Activated CD4-positive, alpha-beta T cell treated with anti-CD3 and anti-CD28 coated beads, Interleukin-2, amount 10 ng/mL, durations not matched to agents 24 days and 14 days (primary cell): ENCODE measurements at places on chromosomes 12 and 14. TPM values are rescaled to one million over a fixed set of nuclear protein-coding genes. Genes with fewer than 3 reads are reported as not detected.
A peak's percentile ranks its signal among the peaks of the same experiment; 100 is the strongest.

DNA sequence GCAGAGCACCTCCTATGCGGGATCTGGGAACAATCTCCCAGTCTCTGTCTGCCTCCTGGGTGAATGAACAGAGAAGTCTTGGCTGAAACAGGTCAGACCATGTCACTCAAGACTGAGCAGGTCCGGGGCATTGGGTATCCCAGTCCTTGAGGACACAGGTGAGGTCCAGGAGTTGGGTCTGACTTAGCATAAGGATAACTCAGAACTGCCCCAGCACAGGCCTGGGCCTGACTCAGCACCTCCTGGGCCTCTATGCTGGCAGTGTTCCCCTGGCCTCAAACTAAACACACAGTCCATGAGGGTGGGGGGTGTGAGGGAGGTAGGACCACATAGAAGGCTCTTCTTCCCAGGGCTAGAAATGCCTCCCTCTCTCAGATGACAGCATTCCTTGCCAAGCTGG is 1.5 kb upstream of the SDR9C7 start:
- no peaks in the 10 kb centered on the region for H3K36me3 ChIP-seq
- no peak overlapping the region for H3K27ac ChIP-seq
- DNase-seq, result no peak
- no peak overlapping the region for H3K4me3 ChIP-seq
- peaks cover 4% of the 10 kb centered on the region for H3K27me3 ChIP-seq

GRIN2B gene
- total RNA-seq, result not detected in 2 replicates

GRCh38 chr14:77124345-77125280 is 17.0 kb downstream of the ZDHHC22 start:
- peaks cover 27% of the 10 kb centered on the region for H3K4me1 ChIP-seq
- peak; percentile 92 for DNase-seq
- H3K27me3 ChIP-seq, result peaks cover 37% of the 10 kb centered on the region
- H3K27ac ChIP-seq, result peak overlapping the region; percentile 12
- peak overlapping the region; percentile 83 for H3K4me3 ChIP-seq

MYO1H gene
- not detected in 2 replicates for total RNA-seq

DNA sequence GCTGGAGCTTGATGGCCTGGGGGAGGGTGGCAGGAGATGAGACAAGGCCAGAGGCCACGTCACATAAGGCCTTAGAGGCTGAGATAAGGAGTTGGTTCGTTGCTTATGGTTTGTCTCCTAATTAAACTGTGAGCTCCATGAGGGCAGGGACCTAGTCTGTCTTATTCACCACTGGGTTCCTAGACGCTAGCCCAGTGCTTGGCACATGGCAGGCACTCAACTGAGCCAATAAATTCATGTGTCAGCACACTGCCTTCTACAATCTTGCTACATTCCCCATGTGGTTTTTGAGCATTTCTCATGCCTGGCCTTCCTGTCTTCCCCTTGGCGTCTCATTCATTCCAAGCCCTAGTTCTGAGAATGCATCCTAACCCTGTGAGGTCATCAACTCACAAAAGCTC is 92.5 kb upstream of the MED13L start:
- H3K36me3 ChIP-seq, result no peaks in the 10 kb centered on the region
- no peak overlapping the region for H3K27ac ChIP-seq
- H3K27me3 ChIP-seq, result no peaks in the 10 kb centered on the region
- peaks cover 3% of the 10 kb centered on the region for H3K4me1 ChIP-seq
